Suppressor macrophage (primary cell): ENCODE measurements at places on chromosomes 13 and 19.

DNA sequence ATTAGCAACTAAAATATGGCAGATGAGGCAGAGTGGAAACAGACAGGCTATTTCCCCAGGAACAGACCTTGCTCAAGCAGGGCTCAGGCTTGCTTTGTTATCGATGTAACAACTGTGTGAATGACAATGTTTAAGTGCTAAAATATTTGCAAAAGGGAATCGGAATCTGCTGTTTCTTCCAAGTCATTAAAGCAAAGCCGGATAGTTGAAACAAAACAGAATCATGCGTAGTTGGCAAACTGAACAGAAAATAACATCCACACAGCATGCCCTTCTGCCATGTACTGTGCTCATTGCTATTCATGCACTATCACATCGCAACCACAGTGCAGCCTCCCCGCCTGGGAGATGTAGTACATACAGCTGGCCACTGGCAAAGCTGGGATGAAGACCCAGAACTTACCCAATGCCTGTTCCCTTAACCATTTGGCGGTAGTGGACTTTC, 799.1 kb downstream of the DIAPH3 start:
- DNase-seq = no peak

DNA sequence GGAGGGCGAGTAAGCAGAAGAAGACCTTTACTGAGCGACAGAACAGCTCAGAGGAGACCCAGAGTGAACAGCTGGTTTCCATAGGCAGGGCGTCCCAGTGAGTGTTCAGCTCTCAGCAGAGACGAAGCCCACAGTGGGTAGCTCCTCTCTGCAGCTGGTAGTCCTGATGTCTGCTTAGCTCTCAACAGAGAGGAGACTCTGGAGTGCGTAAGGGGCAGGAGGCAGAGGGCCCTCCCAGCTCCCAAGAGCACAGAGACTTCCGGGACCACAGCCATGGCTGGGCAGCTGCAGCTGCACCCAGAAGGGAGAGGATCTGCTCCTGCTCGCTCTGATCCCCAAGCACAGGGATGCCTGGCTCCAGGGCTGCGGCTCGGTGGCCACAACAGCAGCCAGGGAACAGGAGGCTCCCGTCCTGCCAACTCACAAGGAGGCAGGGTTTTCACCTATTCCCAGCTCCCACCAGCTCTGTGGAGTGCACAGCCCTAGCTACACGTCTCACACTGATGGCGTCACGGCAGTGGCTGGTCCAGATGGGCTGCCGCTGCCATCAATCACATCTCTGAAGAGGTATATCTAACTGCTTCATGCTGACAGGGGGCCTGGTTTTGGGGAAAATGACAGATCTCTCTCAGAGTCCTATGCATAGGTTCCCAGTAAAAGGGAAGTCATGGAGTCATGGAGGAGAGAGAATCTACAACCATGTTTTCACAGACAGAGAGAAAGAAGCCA, 2660.1 kb upstream of the PCDH20 start:
- no peak for DNase-seq

- no peak for DNase-seq
Measured at GRCh38 chr13:30355839-30356238, 48.5 kb upstream of the KATNAL1 start.

DNA sequence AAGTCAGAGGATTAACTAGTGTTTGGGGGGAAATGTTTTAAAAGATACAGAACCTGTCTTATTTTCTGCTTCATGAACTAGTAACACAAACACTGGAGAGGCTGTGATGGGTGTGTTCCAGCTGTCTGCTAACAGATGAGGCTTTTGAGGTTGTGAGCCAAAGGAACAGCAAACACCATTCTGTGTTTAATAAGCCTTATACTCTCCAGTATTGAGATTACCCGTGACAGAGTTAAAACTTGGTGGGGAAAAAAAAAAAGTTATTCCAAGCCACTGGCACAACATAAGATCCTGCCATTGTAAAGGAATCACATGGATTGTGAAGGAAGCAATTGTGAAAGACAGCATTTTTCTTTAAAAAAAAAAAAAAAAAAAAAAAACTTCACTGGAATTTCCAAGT, 48.4 kb downstream of the KCTD12 start:
- DNase-seq = no peak

DNA sequence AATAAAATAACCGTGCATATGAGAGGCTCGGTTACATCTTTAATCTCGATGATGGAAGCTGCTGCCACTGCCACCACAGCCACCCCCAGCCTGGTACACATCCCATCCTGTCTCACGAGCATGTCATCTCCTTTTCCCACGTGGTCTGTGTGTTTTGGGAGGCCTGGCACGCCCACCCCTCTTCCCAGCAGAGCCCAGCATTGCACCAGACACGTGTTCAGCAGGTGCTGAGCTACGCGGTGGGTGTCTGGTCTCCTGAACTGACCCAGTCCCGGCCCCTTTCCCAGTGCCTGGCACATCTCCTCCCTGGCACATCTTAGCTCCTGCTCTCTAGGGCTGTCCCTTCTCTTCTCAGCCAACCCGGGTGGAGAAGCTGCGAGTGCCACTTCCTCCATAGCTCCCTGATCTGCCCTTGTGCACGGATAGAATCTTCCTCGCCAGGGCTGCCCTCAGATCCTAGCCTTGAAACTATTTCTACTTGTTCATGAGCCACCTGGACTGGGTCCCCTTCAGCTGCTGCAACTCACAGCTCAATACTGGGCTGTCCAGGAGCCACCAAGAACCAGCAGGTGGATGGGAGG, 36.8 kb upstream of the ZNF536 start:
- DNase-seq = no peak

- DNase-seq = no peak
Measured at GRCh38 chr13:113471844-113472243, 18.6 kb upstream of the ADPRHL1 start.

DNA sequence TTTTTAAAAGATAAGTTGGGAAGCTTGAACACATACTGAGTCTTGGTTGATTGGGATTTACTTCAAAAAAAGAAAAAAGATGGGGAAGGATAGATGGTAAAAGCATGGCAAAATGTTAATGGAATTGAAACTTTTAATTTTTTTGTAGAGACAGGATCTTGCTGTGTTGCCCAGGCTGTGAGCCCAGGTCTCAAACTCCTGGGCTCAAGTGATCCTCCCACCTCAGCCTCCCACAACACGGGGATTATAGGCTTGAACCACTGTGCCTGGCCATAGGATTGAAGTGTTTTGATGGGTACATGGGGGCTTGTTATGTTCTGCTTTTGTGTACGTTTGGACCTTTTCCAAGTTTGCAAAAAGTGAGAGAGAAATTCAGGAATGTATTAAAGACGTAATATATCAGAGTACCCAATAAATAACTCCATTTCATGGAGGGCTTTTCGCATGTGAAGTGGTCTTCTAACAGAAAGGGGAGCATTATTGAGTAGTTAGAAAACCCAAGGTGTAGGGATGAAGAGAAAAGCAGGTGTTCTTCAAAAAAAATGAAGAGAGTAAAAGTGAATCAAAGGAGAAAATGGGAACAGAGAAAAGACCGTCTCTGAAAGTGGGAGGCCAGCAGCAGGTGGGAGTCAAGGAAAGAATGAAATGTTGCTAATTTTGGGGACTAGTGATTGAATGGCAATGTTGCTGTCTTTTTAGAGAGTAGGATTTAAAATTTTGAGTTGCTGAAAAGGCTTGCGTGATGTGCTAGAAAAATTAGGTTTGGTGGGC, 55.2 kb downstream of the GARRE1 start:
- no peak for DNase-seq

- no peak for DNase-seq
Measured at GRCh38 chr19:34925278-34925855, 1.3 kb upstream of the ZNF30 start.

DNA sequence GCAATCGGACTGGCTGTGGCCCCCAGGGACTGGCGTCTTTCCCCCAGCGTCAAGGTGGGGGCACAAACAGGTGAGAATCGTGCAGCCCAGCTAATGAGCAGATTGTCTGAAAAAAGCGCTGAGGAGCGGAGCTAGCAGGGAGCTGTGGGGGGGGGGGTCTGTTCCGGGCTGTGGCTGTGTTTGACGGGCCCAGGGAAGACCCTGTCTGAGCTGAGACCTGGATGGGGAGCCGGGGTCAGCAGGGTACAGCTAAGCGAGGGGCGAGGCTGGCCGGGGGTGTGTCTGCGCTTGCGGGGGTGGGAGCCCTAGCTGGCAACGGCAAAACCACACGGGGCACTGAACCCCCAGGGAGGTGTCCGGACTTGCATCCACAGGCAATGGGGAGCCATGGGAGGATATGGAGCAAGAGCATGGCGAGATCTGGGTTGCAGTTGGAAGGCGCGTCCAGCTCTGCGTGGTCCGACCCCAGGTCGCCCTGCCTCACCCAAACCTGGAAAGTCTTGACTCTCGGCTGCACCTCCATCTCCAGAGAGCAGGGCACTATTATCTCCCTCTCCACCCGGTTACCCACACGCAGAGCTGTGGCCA, 4.6 kb downstream of the LINGO3 start:
- DNase-seq = no peak

GRCh38 chr19:20661150-20661819, at the start of gene ZNF626:
Gene ZNF626 (minus strand): TSS chr19:20661571. CDS start chr19:20661446, 125 bp downstream.
- DNase-seq = peak; percentile 82

DNA sequence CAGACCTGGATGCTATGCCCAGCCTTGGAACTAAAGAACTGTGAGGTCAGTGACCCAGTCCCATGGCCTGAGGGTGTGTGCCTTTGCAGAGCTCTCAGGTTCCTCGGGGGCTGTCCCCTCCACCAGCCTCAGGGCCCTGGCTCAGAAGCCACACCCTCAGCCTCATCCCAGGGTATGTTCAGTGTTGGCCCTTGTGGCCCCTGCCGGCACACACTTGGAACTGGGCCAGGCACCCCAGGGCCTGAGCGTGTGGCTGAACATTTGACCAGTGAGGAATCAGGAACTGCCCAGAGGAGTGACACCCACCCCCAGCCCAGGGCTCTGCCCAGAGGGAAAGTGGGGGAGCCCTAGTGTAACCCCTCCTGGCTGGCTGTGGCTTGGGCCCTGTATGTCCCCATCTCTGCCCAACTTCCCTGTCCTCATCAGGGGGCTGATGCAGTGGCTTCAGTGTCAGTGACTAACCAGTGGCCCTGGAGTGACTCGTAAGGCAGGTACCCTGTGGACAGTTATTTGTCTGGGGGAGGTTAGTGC, 10.0 kb downstream of the NKPD1 start:
- DNase-seq = peak; percentile 40

DNA sequence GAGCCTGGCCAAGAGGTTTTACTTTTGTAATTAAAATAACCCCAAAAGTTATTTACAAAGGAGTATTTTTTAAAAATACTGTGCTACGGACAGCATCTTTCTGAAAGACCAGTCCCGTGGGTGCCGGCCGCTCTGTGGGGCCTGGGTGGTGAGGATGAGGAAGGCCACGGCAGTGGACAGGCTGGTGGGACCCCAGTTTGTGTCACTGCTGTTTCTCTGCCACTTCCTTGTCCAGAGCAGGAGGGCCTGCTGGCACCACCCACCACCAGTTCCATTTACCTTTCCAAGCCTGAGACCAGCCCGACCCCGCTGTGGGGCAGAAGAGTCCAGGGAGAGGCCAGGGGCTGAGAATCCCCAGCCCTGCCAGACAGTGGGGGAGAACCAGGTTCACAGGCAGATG, 23.8 kb downstream of the ELAVL1 start:
- DNase-seq = no peak

- no peak for DNase-seq
Measured at GRCh38 chr13:37139356-37139755, 33.9 kb upstream of the CSNK1A1L start.

- DNase-seq = peak; percentile 76
Measured at GRCh38 chr19:41821003-41821735, 23.3 kb downstream of the LYPD4 start.

DNA sequence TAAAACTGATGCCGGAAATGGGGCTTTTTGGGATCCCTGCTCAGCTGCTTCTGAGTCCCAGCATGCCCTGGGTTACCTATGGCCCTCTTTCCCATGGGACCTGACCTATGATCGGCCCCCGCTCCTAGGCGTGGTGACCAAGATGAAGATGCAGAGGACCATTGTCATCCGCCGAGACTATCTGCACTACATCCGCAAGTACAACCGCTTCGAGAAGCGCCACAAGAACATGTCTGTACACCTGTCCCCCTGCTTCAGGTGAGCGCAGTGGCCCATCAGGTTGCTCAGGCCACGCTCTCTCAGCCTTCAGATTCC, 1.5 kb downstream of the RPS11 start:
- DNase-seq = peak; percentile 1

DNA sequence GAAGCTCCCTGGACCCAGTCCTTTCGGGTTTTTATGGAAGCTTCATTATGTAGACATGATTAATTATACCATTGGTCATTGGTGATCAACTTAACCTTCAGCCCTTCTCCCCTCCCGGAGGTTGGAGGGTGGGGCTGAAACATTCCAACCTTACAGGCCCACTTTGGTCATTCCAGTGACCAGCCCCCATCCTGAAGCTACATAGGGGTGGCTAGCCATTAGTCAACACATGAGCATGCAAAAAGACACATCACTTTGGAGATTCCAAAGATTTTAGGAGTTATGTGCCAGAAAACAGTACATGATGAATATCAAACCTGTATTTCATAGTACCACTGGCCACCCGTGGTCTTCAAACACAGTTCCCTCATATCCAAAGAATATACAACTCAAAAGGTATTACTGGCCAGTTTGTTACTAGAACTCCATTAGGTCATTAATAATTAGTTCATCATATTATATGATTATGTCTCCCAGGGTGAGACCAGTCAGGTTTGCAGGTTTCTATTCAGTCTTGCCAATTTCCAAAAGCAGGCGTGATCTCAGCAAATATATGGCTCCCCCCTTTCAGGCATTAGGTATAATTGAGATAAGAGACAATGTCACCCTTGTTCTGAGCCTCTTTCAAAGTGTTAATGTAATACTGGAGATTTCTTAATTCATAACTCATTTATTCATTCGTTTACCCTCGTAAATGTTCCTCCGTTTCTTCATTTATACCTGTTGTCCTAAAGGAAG, 11.1 kb downstream of the PPP5C start:
- no peak for DNase-seq

GRCh38 chr13:33561627-33562026, 256.3 kb upstream of the RFC3 start:
- DNase-seq = no peak

DNA sequence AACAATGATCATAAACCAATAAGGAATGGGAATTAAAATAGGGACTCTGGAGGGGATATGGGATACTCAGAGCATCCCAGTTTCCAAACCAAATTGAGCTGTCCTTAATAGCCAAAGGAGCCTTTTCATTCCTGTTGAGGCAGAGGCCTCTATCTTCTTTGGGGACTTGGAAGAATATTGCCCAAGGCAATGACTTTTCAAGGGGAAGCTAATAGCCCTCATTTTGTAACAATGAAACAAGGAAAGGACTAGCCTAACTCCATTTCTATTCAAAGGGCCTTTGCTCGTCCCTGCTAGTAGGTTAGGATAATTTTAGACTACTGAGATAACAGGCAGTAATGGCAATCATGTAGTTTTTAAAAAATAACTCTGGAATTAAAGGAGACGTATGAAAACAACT, 789.8 kb upstream of the SLITRK5 start:
- DNase-seq = no peak

GRCh38 chr13:48185018-48185417, 48.0 kb upstream of the ITM2B start:
- no peak for DNase-seq

DNA sequence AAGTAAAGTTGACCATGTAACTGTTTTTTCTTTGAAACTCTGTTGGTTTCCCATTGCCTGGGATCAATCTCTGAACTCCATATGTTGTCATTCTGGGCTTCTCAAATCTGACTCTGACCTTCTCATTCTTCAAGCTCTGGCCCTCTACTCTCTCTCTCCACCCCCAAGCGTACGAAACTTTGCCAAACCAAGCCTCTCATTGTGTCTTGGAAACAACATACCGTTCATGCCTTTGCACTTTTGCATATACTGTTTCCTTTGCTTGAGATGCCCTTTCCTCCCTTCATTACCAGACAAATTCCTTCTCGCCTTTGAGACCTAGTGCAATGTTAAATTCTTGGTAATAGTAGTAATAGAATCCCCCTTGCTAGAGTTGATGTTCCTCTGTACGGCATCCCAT, 113.7 kb downstream of the OLFM4 start:
- no peak for DNase-seq

- peak; percentile 9 for DNase-seq
Measured at GRCh38 chr13:46489586-46490023, 63.4 kb upstream of the LRCH1 start.
